ENCODE measurements at places on chromosomes 12 and 14.

- DNase-seq: no peak
These were observed 22.2 kb downstream of the TMEM30B start for GRCh38 chr14:61258985-61259384.

- no peak for DNase-seq
These were observed 275.5 kb upstream of the TMEM132C start for GRCh38 chr12:127991485-127991884.

GRCh38 chr12:80032946-80033345 lies 66.4 kb upstream of the OTOGL start:
- no peak for DNase-seq

GRCh38 chr12:6354495-6355393 lies 12.9 kb upstream of the TNFRSF1A start:
- no peak for DNase-seq

DNA sequence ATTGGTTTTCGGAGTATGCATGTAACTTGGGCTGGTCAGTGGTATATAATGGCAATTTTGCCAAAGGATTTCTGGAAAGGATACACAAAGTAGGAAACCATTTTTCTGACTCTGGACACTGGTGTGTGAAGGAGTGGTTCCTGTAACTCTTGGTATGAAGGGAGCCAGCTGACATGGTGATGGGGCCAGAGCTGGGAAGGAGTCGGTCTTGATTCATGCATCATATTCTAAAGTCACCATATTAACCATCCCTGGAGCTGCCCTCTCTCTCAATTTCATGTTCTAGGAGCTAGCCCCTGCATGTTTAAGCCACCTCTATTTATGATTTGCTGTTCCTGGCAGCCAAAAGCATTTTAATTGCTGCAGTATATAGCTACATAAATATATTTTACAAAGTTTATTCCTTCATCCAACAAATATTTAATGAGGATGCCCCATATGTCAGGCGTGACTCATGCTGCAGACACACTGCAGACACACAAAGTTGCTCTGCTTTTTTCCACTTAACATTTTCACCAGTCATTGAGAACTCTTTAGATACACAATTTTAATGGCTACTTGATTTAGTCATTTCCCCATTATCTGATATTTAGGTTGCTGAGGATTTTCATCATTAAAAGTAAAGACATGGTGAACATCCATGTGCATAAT lies 78.7 kb upstream of the PSMC1 start:
- DNase-seq: no peak

DNA sequence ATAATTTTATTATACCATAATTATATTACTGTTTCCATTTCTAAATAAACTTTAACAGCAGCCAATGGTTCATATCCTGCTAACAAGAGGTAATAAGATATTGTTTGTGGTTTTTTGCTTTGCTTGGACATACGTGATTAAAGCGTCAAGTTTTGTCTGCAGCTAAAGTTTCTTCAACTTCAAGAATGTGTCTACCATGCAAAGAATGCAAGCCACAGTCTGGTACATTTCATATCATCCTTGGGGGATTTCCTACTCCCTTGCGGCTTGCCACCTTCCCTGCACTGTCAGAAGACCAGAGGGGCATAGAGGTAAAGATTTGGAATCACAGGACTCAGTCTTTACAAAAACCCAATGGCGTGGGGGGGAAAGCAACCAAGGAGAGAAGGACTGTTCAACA lies 125.2 kb downstream of the MED13L start:
- no peak for DNase-seq

DNA sequence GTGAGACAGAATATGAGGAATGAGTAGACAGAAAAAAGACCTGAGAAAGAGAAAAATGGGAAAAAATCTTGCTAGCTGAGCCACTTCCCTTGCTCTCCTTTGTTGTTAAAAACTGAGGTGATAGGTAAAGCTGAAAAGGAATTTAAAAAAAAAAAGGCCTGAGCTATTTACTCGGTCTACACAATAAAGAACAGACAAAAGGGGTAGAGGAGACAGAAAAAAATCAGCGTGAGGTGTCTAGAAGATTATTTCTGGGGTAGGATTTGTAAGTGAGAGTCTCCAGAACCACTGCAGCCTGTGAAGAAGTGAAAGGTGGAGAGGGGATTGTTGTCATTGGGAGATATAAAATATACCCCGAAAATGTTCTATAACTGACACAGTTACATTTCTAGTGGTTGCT lies 98.8 kb downstream of the EXOC5 start:
- DNase-seq: no peak

- DNase-seq: no peak
These were observed 48.3 kb downstream of the TMCC3 start for GRCh38 chr12:94602024-94602423.

DNA sequence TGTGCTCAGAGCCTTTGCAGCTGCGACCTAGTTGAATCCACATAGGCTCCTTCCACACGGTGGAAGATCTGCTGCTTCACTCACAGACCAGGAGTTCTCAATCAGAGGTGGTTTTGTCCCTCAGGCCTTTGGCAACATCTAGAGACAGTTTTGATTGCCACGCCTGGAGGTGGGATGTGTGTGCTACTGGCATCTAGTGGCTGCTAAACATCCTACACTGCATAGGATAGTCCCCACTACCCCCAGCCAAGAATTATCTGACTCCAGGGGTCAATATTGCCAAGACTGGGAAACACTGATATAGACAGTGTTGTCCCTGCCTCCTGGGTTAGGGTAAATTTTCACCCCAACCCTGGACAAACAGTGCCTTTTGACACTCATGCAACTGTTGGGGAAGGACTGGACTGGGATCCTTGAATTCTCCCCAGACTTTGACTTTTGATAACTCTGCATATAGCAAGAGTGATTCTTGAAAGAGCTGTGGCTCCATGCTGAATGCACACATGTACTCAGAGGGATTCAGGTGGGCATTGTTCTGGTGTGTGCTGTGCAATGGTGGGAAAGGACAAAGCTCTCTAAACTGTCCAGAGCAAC lies 39.8 kb downstream of the BAZ2A start:
- no peak for DNase-seq
